NCI-H2029 (cell line): ENCODE measurements at places on chromosomes 16 and 17.

- no peak for DNase-seq
Observed at GRCh38 chr17:27293359-27293897, 486 bp upstream of the WSB1 start.

- no peak for DNase-seq
Observed at GRCh38 chr17:36017799-36018198, at the start of gene CCL23. Gene CCL23, minus strand, starts transcription at chr17:36017972. Its CDS starts 75 bp downstream, at chr17:36017897.

DNA sequence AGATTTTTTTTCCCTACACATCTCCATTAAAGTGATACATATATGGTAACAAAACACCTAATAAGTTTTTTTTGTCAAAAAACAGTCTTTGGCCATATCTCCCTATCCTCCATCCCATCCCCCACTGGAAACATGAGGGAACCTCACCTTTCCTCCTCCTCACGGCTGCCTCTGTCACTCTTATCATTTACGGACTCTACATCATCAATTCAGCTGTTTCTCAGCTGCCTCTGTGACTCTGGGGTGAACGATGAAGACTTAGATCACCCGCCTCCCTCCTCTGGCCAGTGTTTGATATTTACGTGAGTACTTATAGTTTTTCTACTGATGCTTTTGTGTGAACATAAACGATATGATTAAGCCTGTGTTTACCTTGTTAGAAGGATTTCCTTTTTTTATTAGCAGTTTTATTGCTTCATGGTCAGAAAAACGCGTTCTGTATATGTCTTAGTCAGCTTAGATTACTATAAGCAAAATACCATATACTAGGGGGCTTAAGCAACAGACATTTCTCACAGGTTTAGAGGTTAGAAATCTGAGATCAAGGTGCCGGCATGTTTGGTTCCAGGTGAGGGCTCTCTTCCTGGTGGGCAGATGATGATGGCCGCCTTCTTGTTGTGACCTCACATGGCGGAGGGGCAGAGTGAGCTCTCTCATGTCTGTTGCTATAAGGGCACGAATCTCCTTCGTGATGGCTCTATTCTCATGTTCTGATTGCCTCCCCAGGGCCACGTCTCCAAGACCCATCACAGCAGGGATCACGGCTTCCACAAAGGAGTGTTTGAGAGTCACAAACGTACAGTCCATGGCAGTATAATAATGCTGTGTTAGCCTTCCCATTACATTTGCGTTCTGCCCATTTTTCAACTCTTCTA, 32.1 kb downstream of the DNAH17 start:
- DNase-seq = no peak

DNA sequence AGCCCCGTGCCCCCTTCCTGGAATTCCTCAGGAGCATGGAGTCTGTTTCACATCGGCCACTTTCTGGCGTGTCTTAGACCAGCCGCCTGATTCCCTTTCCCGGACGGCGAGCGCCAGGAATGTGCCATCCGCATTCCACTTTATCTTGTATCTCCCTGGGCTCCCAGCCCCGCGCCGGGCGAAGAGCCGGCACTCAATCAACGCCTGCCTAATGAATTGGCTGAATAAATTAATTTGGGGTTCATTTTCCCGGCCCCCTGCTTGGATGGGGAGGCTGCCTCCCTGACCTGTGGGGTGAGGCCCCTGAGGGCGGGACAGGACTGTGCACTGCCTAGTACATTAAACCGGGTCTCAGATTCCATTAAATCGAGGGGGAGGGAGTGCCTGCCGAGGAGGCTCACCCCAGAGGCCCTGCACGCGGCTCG, 282.3 kb upstream of the TNRC6C start:
- DNase-seq = no peak

DNA sequence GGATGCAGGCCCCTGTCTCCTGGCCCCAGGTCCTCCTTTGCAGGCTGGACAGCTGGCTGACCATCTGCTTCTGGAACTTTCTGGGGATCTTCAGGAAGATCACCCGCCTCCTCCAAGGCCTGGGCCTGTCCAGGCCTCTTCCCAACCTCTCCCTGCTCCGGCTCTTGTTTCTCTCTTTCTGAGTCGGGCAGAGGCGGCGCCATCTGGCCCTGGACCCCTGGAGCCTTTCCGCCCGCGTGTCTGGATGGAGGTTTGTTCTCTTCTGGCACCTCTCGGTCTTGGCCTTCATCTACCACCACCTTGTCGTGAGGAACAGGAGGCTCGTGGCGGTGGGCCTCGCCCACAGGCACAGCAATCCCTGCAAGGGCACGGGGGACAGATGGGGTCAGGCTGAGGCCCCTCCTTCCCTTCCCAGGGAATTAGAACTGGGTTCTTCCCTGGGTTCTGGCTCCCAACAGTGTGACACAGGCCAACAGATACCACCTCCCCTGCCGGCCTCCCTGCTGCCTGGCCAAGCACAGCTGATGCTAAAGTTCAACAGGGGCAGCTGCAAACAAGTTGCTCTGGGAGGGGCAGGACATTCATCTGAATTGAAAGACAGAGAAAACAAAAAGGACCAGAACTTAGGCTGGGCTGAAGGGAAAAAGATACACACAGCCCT, 13.3 kb downstream of the NDUFAF8 start:
- DNase-seq = no peak

DNA sequence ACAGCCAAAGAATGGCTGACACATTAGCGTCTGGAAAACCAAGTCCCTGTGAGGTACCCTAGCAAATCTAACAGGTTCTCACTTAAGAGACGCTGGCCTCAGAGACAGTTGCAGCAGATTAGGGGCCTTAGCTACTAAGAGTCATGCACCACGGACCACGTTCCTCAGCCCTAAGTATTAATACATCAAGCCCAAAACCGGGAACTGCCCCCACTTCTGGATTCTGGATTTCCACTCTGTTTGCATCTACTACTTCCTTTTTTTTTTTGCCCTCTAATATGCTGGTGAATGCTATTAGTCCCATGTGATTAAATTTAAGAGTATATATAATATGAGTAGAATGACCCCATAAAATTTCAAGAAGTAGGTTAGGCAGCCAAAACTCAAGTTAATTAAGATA, 775 bp upstream of the TERB1 start:
- no peak for DNase-seq

GRCh38 chr16:23324727-23325126, 22.6 kb downstream of the SCNN1B start:
- DNase-seq = peak; percentile 99

DNA sequence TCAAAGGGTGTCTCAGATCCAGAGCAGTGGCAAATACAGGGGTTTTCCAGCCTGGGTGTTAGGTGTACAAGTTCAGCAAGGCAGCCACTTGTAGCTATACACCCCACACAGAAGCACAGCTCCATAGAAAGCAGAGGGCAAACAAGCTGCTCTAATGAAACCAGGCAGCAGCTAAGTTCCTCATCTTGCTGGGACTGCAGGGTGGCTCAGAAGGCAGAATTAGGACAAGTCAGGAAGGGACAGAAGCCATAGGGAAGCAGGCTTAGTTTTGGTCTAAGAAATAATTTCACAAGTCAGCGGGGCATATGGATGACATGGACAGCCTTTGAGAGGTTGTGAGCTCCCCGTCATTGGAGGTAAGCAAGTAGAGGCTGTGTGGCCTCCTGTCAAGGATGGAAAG, 23.7 kb downstream of the CNGB1 start:
- DNase-seq = no peak

GRCh38 chr16:17333229-17333628, 137.5 kb downstream of the XYLT1 start:
- DNase-seq = no peak

DNA sequence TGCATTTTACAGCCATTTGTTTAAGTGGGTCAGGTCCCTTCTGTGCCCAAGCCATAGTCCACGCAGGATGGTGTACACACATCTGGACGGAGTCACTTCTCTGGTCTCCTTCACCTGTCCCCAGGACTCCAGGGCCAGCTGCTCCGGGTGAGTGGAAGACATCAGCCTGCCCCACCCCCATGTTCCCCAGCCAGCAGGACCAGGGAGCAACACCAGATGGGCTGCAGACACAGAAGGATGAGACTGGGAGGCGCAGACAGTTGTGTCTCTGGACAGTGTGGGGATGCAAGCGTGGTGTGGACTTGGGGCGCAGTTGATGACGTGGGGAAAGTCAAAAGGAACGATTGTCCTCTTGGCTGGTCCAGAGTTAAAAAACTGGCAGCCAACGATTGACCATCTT, 24.6 kb upstream of the WFDC1 start:
- no peak for DNase-seq

DNA sequence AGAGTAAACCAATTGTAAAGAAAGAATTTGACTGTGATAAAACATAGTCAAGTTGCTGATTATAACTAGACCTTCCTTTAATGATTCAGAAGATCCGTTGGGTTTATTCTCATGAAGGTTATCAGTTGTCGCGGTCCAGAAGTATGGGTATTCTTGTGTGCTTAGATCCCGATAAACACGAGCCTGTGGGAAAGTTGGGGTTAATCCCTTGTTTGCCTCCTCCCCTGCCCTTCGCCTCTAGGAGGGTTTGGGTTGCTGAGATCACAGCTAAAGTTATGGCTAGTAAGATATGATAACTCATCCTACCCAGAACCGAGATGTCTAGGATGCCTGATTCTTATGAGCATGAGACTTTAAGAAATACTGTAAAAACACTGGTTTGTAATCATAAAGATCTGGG, 66.8 kb downstream of the GPRC5B start:
- no peak for DNase-seq

DNA sequence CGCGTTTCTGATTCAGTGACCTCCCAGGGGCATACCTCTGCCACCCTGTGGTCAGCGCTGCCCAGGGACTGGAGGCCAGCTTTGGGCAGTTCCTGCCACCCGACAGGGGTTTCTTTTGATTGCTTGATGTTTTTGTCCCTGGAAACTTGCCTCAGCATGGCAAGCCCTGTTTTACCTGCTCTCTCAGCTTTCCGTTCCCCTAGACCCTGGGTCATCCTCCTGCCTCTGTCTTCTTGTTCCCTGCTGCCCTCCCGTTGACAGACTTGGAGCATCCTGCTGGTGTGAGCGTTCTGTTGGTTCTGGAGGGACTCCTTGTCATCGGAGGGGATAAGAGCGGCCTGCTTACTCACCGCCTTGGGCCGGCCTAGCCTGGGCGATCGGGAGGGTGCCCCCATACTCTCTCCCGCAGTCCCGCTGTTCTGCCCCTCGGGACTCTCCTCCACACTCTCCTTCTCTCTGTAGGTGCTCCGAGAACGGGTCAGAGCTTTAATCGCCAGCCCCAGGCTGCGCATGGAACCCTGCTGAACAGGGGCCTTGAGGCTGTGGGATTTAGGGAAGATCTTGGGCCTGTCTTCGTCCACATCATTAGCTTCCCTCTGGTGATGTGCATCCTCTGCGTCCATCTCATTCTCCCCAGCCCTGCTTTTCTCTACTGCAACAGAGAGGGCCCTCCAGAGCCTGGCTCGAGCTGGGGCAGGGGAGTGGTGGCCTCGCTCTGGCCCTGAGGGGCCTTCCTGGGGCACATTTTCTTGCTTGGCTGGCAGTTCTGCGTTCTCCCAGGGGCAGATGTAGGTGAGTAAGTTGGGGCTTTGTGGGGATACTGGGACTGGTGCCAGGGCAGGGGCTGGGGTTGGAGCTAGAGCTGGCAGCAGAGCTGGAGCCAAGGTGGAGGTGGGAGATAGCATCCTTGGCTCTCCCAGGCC, 13.7 kb downstream of the GPR179 start:
- DNase-seq = no peak

GRCh38 chr17:30368912-30369720, 9.6 kb upstream of the CPD start:
- peak; percentile 44 for DNase-seq

DNA sequence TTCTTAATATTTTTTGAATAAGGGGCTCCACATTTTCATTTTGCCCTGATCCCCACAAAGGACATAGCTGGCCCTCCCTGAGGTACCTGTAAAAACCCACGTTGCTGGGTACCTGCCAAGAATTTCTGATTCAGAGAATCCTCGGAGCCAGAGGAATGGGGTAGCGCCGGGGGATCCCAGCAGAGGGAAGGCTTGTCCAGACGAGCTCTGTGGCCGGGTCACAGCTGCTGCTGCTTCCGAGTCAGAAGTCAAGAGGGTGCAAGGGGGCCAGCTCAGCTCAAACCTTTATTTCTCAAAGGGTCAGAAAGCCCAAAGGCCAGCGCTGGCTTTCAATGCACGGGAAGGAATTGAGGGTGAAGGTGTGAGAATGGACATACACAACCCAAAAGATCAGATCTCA, 68.9 kb upstream of the SDK2 start:
- DNase-seq = no peak

GRCh38 chr17:5562661-5563360, 21.5 kb downstream of the NLRP1 start:
- DNase-seq = no peak

DNA sequence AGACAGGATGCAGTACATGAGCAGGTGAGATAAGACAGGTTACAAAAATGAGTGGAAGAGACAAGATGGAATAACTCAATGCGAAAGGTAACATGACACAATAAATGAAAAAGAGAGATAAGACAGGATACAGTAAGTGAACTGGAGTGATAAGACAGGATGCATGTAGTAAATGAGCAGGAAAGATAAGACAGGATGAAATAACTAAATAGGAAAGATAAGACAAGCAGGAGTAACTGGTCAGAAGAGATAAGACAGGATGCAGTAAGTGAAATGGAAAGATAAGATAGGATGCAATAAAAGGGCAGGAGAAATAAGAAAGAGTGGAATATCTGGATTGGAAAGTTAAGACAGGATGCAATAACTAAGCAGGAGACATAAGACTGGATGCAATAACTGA, 8.3 kb upstream of the MYH4 start:
- no peak for DNase-seq

DNA sequence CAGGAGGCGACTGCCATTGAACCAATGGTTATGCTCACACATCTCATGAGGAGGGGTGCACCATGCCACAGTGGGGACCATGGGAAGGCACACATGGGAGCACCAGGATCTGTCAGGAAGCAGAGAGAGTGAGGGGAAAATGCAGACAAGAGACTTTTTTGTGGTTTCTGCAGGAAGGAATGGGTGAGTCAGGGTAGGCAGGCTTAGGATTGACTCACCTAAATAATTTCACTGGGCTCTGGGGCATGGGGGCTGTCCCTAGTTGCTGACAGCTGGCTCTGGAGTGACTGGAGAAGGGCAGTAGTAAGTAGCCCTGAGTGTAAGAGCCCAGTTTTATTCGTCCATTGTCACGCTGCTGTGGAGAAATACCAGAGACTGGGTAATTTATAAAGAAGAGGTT, 202.4 kb downstream of the AXIN2 start:
- DNase-seq = no peak

DNA sequence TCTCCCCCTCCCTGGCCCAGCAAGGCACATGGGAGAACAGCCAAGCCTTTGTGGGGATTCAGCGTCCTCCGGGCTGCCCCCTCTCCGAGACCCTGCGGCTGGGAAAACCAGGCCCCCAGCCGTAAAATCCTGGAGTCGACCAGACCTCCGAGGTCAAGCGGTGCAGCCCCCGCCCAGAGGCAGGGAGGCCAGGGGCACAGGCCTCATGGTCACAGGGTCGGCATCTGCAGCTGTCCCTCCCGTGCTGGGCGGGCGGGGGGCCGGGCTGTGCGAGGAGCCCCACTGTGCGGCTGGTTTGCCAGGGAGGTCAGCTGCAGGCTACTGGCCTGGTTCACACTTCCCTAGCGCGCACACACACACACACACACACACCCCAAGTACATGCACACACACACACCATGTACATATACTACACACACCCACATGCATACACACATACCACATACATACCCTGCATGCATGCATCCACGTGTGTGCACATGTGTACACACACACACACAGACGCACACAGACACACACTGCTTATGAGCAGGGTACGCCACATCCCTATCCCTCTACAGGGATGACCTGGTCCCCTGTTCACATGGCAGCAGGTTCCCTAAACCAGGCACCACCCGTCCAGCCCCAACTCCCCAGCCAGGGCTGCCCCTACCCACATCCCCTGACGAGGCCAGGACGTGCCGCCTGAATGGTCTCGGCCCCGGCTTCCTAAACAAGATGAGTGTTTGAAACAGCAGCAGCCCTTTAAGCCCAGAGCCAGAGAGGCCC, 108.9 kb upstream of the CIBAR2 start:
- no peak for DNase-seq
